D341Med (cell line): ENCODE measurements at places on chromosomes 2 and 18.
A peak's percentile ranks its signal among the peaks of the same experiment; 100 is the strongest.

DNA sequence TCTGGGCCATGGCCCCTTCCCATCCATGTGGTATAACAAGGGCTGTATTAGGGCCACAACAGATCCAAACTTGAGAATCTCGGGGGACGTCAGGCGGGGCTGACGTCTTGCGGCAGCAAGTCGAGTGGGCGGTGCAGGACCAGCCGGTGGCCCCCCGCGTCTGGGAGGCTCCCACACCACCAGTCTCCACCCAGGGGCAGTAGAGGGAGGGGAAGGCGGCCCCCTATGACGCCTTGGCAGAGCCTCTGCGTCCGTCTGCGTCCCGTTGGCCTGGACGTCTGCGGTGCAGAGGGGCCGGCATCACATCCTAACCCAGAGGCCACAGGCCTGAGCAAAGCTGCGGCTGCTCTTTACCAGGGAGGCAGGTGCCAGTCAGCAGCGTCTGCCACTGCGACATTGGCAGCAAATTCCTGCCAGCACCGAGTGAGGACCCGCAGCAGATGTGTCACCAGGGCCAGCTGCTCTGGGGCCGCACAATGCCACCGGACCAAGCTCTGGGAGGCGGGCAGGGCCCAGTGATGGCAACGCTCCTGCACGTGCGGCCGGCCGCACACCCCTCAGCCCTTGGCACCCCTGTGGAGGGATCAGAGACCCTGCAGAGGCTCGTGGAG lies 73.8 kb downstream of the KCNG2 start:
- peak; percentile 40 for DNase-seq

GRCh38 chr2:112767693-112768330 lies 3.4 kb upstream of the CKAP2L start:
- no peak for DNase-seq

GRCh38 chr2:182047544-182047943 lies 61.9 kb downstream of the PPP1R1C start:
- DNase-seq, result no peak

DNA sequence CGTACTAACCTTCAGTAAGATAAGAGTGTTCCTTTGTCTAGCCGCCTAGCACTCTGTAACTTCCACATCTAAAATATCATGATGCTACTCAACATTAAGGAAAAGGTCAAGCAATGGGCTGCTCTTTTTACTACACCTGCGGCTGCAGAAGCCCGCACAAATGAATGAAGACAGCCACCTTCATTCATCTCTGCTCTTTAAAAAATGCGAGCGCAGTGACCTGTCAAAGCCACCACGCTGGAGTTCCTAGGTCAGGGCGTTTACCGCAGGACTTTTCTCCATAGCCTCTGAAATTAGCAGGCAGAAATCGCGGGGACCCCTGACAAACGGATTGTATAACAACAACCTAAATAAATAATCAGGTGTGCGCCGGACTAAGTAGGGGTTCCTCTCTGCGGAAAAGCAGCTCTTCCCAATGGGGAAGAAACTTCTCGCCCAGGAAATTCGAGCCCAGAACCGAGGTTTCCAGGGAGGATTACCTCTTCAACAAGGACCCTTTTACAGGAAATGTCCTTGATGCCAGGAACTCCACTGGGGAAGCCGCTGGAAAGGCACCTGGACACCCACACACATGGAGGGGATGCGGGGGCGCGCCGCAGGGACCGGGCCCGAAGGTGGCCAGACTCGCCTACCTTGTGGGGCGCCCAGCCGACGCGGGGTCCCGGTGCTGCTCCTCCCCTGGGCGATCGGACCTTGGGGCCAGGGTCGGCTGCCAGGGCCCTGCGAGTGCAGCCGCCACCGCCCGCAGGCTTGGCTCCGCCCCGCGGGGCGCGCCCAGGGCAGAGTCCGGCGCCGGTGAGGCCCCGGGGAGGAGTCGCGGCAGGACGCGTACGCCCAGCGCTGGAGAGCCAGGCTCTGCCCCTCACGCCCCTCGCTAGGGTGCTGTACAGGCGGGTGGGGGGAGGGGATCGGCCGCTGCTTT lies at the start of gene CCDC68:
CCDC68 (minus strand) TSS at position 758 of the 922 bp plus-strand sequence. CDS start 16,670 bp downstream, outside the sequence.
- no peak for DNase-seq

DNA sequence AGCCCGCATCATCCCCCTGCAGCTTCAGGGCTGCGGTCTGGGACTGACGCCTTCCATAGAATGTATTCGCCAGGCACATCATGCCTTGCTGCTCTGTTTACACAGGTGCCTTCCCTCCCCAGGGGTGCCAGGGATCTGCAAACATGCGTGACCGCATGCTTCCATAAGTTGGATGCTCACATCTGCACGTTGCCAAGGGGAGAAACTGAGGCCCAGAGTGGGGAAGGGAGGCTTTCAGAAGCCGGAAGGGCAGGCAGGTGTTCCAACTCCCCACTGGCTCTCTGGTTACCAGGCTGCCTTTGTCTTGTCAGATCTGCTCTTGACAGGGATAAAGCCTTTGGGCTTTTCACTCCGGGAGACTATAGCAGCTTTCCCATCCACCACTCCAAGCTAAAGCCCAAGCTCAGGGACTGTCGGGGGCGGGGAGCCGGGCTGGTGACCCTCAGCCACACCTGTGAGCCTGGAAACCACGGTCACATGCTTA lies 125.8 kb upstream of the TNP1 start:
- DNase-seq, result no peak

DNA sequence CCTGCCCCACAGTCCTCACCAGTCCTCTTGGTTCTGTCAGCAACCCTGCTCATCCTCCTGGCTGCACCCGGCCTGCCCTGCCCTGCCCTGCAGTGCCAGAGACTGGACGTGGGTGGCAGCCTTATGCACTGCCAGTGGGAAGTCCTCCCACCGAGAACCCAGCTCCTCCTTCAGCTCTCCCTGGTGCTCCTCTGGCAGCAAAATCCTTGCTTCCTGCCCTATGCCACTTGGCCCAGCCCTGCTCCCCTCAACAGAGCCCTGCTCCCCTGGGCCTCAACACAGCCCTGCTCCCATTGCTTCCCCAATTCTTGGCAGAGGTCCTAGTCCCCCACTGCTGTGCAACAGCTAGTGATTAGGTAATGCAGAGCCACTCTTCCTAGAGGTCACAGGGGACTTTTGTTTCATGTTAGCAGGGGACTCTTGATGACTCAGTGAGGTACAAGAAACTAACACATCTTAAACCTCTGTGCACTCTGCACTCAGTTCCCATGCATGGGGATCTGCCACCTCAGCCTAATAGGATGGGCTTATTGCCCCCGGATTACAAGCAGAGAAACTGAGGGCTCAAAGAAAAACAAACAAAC lies 58.0 kb upstream of the EDAR start:
- no peak for DNase-seq

DNA sequence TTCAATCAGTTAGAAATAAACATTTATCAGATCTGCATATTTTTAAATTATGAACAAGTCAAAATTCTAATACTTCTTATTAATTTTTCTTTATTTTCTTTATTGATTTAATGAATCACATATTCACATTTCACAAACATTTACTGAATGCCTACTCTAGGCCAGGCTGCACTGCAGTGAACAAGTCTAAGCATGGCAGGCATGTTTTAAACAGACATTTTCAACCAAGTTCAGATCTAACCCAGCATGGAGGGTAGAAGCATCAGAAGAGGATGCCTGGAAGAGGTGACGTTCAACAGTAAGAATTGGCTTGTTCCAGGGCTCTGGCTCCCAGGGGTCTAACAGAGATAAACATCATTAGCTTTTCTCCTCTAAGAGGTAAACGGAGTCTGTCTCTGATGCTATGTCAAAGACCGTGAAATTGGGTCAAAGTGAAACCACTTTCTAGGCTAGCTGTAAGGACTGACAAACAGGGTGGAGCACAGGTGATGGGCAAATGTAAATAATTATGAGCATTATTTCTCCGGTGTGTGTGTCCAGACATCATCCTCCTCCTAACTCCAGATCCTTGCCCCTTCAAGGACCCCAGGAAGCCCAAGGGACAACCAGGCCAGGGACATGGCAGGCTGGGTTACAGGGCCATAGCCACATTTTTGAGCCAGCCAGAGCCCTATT lies 50.6 kb downstream of the UNC50 start:
- DNase-seq, result no peak

GRCh38 chr2:47024046-47024445 lies 108.4 kb upstream of the MCFD2 start:
- DNase-seq, result no peak

- no peak for DNase-seq
Measured at GRCh38 chr18:48934415-48934722, 16.4 kb downstream of the SMAD7 start.

DNA sequence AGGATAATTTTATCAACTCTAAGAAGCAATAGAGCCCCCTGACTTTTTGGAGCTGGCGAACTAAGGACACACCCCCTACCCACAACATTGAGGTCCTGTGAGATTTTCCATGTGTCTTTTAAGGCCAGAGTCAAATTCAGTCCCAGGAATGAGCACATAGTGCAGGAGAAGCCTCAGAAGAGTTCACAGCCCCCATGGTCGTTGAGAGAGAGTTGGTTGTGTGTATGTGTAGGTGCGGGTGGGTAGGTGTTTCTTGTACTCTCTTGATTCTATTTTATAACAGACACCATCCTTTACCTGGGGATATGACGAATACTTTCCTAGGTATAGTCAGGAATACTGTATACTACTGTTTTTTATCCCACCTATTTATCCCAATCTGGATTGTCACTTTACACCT lies 8.6 kb downstream of the LRATD1 start:
- no peak for DNase-seq

- DNase-seq, result no peak
Measured at GRCh38 chr2:101463911-101464641, 10.8 kb downstream of the RFX8 start.

- DNase-seq, result no peak
Measured at GRCh38 chr2:175432021-175432420, 250.5 kb upstream of the ATP5MC3 start.

DNA sequence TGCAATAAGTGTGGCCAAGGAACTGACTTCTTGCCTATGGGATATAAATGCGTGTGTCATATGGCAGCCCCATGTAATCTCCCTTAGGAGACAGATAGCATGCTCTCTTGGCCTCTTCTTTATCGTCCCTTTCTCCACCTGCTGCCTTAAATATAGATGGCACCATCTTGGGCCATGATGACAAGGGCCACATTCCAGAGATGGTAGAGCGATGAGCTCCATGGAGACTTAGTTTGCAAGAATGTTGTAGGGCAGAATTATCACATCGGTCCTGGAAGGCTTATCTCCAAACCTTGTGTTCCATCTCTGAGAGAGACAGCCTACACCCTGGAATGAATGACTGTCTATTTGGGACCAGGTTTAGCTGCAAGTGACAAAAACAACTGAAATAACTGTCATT lies 536.7 kb downstream of the TNS1 start:
- no peak for DNase-seq

GRCh38 chr2:95208106-95208505 lies 785 bp downstream of the ZNF892 start:
- DNase-seq, result no peak

DNA sequence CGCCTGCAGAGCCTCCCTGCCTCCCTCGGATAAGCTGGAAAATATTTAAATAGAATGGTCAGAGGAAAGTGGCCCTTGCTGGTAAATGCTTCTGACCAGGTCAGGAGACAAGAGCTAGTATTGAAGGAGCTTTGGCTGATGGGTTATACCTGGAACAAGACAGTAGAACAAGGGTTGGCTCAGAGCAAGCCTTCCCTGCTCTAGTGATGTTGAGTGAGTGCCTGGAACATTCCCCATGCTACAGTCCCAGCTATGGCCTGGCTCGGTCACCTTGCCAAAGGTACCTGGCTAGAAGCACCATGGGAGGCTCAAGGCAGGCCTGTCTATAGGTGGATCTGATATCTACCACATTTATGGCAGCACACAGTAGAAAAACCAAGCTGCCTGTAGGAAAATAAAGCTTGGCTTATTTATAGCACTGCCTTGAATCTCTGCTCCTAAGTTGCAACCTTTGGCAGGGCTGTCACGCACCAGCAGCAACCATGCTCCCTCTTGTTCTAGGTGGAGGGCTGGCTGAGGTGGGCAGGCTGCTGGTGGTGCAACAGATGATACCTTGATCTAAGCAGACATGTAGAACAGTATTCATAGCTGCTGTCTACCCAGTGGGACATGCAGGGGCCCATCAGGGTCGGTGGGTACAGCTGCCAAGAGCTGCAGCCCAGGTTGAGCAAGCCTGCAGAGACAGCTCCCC lies 66.7 kb upstream of the BCL2L11 start:
- no peak for DNase-seq

- no peak for DNase-seq
Measured at GRCh38 chr18:5425721-5426120, 118.1 kb downstream of the EPB41L3 start.

DNA sequence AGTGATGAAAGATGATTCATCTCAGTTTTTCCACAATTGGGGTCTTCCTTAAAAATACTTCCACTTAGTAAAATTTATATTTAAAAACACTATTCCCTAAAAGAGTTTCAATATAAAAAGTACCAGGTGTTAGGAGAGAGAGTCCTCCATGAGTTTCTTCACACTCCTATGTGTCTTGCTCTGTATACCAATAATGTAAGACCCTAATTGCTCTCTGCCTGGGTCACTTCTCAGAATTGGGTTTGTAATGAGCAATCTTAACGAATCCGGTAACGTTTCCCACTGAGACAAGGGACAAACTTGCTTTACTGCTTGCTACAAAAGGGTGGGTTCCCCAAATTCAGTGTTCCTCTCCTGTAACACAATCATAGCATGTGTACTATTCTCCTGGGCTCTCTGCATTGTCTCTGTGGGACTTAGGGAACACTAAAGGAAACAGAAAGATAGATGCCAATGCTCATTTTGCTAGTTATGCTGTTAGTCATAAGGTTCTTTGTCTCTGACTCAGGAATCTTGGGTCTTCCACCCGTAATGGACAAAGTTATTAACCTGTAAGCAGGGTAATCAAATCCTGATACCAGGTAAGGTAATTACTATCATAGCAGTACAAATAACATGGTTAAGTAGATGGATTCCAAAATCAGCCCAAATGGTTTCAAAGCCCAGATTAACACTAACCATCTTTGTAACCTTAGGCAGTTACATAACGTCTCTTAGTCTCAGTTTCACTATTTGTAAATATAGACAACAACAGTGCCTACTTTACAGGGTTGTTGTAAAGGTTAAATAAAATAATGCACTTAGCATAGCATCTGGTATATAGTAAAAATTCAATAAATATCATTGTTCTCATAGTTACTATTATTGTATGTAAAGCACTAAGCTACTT lies 46.3 kb downstream of the ITSN2 start:
- no peak for DNase-seq

GRCh38 chr2:118721817-118722551 lies 125.5 kb downstream of the EN1 start:
- DNase-seq, result no peak
